ENCODE measurements at places on chromosomes 12 and 14. TPM values are rescaled to one million over a fixed set of nuclear protein-coding genes. Genes with fewer than 3 reads are reported as not detected.

- no peak for DNase-seq
These were observed 279.3 kb upstream of the FLRT2 start for GRCh38 chr14:85250414-85251189.

DNA sequence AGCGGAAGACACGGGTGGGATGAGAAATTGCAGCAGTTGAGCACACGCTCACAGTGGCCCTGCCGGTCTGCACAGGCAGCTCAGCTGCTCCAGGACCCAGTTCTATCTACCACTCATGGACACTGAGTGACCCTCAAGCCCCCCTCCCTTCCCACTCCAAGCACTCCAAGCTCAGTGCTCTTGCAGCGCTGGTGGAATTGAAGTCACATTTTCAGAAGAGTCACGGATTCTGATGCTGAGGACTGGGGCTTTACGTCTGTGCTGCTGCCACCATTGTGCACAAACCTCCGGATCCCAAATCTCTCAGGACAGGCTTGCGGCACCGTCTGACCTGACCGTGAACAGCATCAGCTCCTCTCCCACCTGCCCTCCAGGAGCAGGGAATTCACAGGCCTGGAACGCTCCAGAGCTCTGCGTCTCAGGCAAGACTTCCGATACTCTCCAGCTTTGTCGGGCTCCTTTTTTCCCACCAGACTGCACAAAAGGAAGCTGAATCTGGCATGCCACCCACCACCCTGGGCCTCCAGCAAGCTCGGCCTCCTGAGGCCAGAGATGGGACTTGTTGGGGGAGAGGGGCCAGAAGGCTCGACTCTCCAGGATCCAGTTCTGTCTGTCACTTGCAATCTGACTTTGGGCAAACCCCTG is 213.1 kb upstream of the RTL1 start:
- no peak for DNase-seq

GRCh38 chr12:63995512-63995911 is 151.0 kb downstream of the SRGAP1 start:
- no peak for DNase-seq

- no peak for DNase-seq
These were observed 690.7 kb upstream of the TBX3 start for GRCh38 chr12:115374480-115375185.

CCDC184 gene
- 0.29 TPM for total RNA-seq
